ENCODE measurements at places on chromosomes 5 and 9. TPM values are rescaled to one million over a fixed set of nuclear protein-coding genes. Genes with fewer than 3 reads are reported as not detected.

Gene CPLANE1
- total RNA-seq = 20.9 TPM

Gene NXNL2
- total RNA-seq = 1.3 TPM

Gene NR4A3
- 8.9 TPM for total RNA-seq

Gene CDKN2A
- 6.6 TPM for total RNA-seq

Gene BDP1
- 23.8 TPM for total RNA-seq

Gene SPATA31D4
- total RNA-seq = not detected

Gene NDUFAF2
- 10.0 TPM for total RNA-seq

Gene FER
- 38.0 TPM for total RNA-seq

Gene DPYSL3
- 146 TPM for total RNA-seq

Gene MCIDAS
- not detected for total RNA-seq

Gene ARL15
- 40.9 TPM for total RNA-seq

Gene DOCK8
- total RNA-seq = 0.26 TPM

Gene GLT6D1
- not detected for total RNA-seq

Gene PDLIM4
- total RNA-seq = 30.6 TPM

Gene PCDHGA8
- total RNA-seq = 4.0 TPM

Gene GABRA1
- total RNA-seq = 0.17 TPM

Gene PCDHGB6
- total RNA-seq = 4.8 TPM

Gene LRRC70
- total RNA-seq = 1.0 TPM

Gene TTC16
- total RNA-seq = 0.07 TPM

Gene C5orf24
- 49.2 TPM for total RNA-seq

Gene INSYN2B
- total RNA-seq = 2.1 TPM

Gene PRDM9
- not detected for total RNA-seq

Gene CXCL14
- total RNA-seq = 0.26 TPM

Gene TMC1
- total RNA-seq = 0.59 TPM

Gene OR1J2
- 0.50 TPM for total RNA-seq

Gene QRFP
- total RNA-seq = not detected

Gene PGGT1B
- total RNA-seq = 16.1 TPM
